GM12864 (cell line): ENCODE measurements at places on chromosomes 2 and 18.

GRCh38 chr2:174703430-174703829 is 60.8 kb downstream of the CHRNA1 start:
- DNase-seq: no peak

DNA sequence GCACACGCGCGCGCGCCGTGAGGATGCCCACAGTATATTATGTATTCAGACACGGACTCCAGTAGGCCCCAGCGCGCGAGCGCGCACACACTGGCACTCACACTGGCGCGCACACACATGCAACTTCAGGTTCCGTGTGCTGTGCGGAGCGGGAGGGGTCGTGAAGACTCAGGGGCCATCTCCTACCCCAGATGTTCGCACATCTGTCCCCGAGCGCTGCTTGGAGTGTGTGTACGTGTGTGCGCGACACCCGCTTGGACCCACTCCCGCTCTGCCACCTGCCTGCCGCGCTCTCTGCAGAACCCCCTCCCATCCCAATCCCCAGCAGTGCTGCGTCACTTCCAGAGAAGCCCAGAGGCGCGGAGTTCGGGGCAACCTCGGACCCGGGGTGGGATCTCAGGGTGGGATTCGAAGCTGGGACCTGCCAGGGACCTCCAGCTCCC is 2.6 kb downstream of the NRP2 start:
- no peak for DNase-seq

- no peak for DNase-seq
Observed at GRCh38 chr2:15788830-15789229, 151.5 kb upstream of the MYCN start.

GRCh38 chr18:38386146-38386545 is 820.5 kb upstream of the CELF4 start:
- no peak for DNase-seq

DNA sequence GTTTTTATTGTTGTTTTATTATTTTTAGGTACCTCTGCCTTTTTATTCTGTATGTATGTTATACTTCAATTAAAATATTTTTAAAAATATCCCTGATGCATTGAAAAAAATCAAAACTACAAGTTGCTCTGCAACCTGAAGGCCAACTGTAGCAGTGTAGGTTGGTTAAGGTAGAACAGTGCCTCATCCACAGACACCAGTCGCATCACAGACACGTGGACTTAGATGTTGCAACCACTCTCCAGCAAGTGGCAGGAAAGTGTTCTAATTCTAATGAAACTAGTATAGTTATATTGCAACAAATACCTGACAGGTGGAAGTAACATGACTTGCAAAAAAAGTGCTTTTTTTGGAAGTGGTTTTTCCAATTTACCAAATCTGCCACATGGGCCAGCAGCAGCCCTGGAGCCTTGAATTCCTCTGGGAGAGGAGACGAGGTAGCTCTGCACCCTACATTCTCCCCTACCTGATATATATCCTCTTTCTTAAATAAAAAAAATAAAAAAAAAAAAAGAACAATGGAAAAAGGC is 28.4 kb upstream of the SLC3A1 start:
- no peak for DNase-seq

DNA sequence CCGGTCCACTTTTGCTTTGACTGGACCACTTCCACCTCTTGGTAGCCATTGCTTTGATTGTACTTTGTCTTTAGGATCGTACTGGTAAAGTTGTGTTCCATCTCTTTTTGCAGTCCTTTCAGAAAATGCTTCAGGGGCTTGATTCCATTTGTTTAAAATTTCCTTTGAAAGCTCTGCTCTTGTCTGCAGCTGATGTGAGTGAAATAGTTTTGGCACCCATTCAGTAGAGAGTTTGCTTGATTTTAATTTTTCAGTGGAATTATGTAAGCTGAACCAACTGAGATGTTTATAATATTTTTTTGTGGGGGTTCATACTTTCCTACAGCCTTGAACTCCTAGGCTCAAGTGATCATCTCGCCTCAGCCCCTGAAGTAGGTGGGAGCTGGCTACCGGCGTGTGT is 7.6 kb upstream of the MIB1 start:
- no peak for DNase-seq

DNA sequence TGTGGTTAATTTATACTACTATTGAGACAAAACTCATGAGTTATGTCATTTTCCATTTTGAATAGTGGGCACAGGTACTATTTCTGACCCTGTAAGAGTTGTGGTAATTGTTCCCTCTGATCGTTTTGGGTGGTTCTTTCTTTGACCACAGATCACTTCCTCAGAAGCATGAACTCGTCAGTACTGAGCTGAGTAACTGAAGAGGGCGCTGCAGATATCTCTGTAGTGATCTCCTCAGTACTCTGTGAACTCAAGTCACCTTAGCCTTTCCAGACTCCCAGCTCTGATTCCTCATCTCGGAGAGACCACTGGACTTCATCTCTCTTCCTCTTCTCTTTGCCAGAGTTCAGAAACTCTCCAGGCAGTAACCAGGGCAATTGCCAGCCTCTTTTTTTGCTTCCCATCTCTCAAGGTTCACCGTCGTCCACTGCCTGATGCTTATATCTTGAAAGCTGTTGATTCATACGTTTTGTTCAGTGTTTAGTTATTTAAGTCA is 9.4 kb upstream of the IL1RL1 start:
- peak; percentile 33 for DNase-seq

GRCh38 chr2:9883897-9884296 is 40.6 kb downstream of the TAF1B start:
- no peak for DNase-seq

- no peak for DNase-seq
Observed at GRCh38 chr18:25134861-25135260, 217.1 kb downstream of the ZNF521 start.

DNA sequence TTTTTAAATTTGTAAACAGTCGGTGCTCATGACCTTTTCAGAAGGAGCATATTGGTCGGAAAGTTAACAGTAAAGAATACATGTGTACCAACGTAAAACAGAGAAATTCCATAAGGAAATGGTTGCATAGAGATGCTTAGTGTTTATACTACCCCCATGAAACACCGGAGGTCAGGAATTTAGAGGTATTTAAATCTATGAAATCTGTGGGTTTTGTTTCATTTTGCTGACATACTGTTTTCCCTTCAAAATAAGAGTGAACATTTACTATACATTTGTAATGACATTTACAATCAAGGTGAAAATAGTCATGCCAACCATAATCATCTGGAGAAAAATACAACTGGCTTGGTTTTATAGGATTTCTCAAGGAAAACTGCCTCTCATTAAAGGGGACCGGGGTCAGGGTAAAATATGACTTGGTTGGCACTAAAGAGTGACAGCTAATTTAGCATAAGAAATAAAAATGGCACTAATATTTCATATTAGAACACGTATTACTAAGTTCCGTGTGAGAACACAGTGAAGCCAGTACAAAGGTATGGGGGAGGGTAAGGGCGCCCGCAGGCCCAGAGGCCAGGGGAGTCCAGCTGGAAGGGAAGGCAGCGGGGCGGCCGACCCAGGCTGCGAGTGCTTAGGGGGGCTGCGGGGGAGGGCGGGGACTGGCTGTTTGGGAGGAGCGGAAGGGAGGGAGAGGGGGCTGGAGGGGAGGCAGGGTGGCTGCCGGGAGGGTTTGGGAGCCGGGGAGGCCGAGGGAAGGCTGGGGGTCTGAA is 1.1 kb upstream of the RNU4ATAC start:
- no peak for DNase-seq

DNA sequence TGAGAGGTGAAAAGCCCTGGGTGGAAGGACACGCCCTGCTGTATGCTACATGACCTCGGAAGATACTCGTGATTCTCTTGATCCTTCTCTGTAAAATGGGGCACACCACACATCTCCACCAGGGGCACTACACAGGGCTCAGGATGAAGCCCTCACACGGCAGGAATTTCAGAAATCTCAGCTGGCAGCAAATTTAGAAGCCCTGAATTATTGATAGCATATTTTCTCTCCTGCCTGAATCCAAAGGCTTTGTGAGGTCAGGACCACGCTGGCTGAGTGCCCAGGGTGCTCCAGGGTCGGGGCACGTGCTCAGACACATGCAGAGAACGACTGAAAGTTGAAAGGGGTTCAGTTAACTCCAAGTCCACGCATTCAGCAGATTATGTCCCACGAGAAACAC is 42.1 kb upstream of the GALR1 start:
- peak; percentile 26 for DNase-seq

GRCh38 chr2:84914334-84914733 is 8.9 kb downstream of the TMSB10 start:
- no peak for DNase-seq

GRCh38 chr2:66494708-66495107 is 59.8 kb downstream of the MEIS1 start:
- DNase-seq: no peak

DNA sequence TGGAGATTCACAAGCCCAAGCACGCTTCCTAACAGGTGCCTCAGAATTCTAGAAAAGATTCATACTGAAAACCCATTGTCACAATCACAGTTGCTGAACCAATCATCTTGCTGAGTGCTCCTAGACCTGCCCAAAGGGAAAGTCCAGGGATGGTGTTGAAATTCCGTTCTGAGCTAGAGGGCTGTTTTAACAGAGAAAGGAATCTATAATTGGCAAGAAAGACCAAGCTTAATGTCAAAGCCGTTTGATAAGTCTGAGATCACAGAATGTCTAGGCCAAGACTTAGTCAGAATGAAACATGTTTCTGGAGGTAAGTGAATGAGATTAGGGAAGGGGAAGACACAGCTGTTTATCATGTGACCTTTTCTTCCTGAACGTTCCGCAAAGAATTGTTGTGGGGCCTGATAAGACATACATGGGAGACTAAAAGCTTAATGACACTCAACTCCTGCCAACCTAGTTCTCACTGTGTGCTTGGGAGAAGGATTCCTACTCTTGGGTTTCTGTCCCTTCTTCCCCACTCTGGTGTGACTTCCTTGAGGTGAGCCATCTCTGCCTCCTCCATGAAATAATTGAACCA is 27.5 kb downstream of the PMAIP1 start:
- peak; percentile 92 for DNase-seq

DNA sequence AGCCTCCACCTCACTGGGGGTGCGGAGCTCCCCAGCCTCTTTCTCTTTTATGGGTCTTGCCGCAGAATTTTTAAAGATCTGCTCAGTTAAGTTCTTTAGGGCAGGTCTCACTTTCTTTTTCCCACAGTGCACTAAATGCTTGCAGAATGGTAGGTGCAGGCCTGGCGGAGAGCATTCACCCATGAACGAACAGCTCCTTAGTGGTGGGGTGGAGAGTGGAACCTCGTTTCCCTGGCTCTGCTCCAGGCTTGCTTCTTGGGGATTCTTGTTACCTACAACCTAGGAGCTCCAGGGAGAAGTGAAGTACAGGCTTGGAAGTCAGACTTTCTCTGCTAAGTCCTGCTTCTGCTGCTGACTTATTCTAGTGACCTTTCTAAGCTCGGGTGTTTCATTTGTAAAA is 70.3 kb upstream of the PXDN start:
- DNase-seq: no peak

DNA sequence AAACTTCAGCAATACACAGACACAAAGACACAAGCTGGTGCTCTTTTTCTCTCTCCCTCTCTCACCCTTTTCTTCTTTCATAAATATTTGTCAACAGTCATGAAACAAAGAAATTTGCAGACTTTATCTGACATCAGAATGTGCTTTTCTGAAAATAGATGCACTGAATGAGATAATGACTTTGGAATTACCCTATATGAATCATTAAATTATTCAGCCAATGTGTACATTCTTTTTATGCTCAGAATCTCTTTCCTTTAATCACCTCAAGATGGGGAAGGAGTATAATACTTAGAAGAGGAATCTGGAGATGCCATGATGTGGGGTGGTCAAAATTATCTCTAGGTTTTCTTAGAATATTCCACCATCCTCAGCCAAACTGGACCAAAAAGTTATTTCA is 289.9 kb downstream of the LRRTM1 start:
- no peak for DNase-seq

DNA sequence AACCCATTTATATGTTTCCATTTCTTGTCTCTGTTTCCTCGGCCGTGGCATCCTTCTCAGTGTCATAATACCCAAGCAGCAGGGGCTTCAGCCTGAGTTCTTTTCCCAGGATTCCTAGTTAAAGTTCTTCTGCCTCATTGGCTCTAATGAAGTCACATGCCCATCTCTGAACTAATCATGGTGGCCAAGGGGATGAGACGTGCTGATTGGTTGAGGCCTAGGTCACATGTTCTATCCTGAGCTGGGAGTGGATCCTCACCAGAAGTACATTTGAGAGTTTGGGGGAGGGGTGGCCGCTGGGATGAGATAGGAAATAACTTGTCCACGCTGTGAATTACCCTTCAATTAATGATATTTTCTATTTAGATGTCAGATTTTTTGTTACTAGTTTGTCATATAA is 3.8 kb upstream of the UGT1A5 start:
- DNase-seq: no peak

- DNase-seq: no peak
Observed at GRCh38 chr2:199914372-199914958, 3.4 kb downstream of the C2orf69 start.

DNA sequence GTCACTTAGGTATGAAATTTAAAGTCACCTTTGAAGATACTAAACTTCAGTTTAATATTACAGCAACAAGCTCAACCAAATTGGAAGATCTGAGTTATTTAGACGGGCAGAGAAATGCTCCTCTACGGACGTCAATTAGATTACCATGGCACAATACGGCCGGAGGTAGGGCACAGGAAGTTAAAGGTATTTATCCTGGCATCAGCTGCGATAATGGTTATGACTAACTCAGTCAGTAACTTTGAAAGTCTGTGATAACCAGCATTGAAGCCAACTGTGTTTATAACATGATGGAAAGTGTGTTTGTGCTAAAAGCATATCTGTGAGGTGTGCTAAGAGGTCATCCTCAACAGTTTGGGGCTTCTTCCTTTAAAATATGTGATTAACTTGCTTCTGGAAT is 117.3 kb downstream of the WDSUB1 start:
- DNase-seq: no peak

DNA sequence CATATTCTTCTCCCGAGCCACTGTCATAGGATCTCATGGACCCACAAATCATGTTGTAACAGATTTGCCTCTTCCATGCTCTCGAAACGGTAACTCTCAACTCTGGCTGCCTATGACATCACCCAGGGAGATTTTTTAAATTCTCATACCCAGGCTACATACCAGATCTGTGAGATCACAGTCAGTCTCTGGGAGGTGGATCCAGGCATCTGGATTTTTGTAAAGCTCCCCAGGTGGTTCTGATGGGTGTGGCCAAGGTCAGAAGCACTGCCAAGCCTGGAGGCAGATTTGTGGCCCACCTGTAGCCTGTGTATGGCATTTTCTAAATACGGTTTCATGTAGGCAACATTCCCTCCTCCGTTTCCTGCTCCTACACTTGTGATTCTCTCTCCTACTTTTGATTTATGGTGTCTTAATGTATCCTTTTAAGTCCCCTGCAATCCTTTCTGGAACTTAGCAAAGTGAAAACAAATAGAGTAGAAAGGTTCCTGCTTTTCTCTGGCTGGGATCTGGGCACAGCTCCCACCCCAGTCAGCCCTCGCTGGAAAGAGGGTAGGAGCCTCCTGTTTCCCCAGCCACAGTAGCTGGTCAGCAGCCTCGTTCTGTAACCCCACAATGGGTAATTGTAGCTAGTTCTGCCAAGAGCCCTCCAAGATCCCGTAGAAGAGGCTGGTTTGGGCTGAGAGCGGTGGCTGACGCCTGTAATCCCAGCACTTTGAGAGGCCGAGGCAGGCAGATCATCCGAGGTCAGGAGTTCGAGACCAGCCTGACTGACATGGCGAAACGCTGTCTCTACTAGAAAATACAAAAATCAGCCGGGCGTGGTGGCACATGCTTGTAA is 96.2 kb downstream of the KLHL29 start:
- DNase-seq: no peak
